ENCODE measurements at places on chromosomes 13 and 19.

GRCh38 chr19:48403606-48404005 lies 10.1 kb downstream of the GRIN2D start:
- DNase-seq: no peak

GRCh38 chr19:57410877-57411671 lies at the start of gene ZNF17:
ZNF17 (plus strand) TSS chr19:57411161; CDS start chr19:57413616, 2,455 bp downstream.
- peak; percentile 90 for DNase-seq

DNA sequence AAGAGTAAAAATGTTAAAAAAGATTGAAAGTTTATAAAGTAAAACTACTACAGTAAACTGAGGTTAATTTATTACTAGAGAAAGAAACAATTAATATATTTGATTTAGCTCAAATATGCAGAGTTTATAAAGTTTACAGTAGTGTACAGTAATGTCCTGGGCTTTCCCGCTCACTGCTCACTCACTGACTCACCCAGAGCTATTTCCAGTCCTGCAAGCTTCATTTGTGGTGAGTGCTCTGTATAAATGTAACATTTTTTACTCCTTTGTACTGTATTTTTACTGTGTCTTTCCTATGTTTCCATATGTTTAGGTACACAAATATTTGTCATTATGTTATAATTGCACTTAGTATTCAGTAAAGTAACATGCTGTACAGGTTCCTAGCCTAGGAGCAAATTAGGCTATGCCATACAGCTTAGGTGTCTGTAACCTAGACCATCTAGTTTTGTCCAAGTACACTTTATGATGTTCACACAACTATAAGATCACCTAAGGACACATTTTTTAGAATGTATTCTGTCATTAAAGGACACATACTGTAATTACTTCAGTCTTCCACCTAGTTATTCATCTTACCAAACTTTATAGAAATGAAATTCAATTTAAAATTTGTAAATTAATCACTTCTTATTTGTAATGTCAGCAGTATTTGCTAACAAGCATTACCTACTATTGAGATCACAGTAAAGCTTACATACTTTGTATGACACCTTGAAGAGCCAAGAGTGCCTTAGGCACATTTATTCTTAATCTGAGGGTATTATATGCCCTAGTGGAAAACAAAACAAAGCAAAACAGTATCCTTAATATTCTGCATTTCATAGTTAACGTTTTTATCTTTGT lies 683.4 kb downstream of the PCDH9 start:
- DNase-seq: no peak

DNA sequence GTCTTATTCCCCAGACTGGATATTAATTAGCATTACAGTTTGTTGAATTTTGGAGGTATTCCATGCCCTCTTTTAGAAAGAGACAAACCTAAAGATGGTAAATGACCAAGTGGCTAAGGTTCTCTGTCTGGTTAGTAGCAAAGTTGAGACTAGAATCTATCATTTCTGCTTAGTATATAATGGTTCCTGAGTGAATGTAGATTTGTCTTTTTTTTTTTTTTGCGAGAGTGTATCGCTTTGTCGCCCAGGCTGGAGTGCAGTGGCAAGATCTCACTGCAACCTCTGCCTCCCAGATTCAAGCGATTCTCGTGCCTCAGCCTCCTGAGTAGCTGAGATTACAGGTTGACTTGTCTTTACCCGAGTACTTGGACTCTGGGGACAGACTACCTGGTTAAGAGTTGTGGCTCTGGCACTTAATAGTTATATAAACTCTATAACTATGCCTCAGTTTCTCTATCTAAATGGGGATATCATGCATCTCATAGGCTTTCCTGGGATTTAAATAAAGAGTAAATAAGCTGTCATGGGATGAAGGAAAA lies 2.7 kb downstream of the NAA16 start:
- DNase-seq: no peak

GRCh38 chr13:94317063-94317491 lies 162.4 kb downstream of the DCT start:
- no peak for DNase-seq

DNA sequence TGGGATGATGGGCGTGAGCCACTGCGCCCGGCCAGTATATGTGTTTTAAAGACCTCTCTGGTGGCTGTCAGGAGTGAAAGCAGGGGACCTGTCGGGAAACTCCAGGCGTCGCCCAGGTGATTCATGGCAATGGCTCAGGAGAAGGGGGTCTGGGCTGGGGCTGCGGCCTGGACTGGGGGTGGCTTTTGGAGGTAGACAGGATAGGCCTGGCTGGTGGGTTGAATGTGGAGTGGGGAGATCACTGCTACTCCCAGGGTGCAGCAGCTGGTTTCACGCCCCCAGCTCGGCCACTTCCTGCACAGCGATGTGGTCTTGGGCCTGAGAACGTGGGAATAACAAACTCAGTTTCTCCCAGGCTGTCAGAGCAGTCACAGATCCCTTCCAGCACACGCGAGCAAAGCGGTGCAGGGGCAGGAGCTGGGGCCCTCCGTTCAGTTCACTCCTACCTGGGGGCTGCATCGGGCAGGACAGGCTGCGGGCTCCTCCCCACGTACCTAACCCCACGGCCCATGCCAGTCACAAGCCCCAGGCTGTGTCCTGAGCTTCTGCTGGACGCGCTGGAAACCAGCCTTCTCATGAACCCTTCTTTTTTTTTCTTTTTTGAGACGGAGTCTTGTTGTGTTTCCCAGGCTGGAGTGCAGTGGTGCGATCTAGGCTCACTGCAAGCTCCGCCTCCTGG lies 18.9 kb downstream of the KDM4B start:
- DNase-seq: no peak

DNA sequence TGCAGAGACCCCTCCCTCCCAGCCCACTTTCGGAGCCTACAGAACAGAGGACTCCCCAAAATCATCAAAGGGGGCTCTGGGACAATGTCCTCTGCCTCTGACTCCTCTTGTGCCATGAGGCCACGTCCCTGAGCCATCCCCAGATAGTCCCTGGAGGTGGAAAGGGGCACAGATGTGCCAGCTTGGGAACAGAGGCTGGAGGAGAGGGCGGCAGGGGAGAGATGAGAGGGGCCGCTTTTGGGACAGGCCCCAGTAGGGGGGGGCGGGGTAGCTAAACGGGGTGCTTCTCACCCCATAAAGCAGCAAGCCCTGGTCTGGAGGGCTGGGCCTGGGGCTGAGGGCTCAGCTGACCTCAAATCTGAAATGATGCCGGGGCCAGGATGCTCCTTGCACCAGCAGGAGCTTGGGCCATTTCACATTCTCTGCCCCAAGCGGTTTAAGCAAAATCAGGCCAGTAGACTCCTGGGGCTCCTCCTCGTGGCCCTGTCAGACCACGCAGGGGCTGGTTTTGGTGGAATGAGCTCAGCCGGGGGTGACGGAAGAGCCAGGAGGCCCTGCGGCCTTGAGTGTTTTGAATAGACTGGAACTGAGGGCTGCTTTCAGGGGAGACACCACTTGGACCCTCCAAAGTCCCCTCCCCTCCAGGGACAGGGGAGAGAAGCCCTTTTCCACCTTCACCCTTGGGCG lies 27.1 kb downstream of the ONECUT3 start:
- no peak for DNase-seq

- DNase-seq: no peak
Measured at GRCh38 chr13:61414686-61415057, 977 bp downstream of the PCDH20 start.

Measured in activated naive CD8-positive, alpha-beta T cell treated with anti-CD3 and anti-CD28 coated beads, Interleukin-2, amount 50 U/mL, for 16 hours (primary cell).